ENCODE measurements at places on chromosomes 11 and 22.

DNA sequence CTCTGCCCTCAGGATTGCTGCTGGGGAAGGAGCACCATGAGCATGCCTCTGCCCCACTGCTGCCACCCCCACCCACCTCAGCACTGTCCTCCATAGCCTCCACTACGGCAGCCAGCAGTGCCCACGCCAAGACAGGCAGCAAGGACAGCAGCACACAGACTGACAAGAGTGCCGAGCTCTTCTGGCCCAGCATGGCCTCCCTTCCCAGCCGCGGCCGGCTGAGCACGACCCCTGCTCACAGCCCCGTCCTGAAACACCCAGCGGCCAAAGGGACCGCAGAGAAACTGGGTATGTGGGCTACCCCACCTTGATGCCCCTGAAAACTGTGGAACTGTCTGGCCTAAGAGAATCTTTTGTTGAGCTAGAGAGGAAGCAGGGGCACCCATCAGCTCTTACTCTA is 101.0 kb downstream of the AMOTL1 start:
- no peak for DNase-seq

DNA sequence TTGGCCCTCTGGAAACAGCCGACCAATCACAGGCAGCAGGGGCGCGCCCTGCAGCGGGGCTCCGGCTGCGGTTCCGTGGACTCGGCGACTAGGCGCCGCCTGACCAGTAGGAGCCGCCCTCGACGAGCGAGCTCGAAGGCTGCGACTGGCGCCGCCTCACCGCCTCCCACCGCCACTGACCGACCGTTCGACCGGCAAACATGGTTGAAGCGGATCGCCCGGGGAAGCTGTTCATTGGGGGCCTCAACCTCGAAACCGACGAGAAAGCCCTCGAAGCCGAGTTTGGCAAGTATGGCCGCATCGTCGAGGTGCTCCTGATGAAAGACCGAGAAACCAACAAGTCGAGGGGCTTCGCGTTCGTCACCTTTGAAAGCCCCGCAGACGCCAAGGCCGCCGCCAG is at the start of gene RBMXL2:
TSS of gene RBMXL2 (plus strand) at position 78 of the 400 bp plus-strand sequence. CDS start at position 201, 123 bp downstream.
- DNase-seq = no peak

- peak; percentile 8 for DNase-seq
Measured at GRCh38 chr22:17121233-17122195, at the start of gene TMEM121B. Gene TMEM121B (minus strand): TSS chr22:17121360. CDS start chr22:17121127, 233 bp downstream.

DNA sequence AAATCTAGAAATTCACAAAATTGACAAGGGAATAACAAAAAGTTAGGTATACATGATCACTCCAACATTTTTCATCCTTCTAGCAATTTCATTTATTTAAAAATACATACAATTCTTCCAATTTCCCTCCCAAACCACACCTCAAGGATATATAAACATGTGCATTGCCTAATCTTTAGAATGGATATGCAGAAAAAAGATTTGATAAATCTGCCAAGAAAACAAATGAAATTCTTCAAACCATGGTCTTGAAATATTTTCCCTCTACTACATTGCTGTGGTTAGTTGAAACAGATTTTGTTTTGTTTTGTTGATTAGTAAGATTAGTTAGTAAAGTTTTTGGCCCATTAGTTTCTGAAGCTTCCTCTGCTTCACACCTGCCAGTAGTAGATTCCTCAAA is 703.3 kb upstream of the CCDC179 start:
- DNase-seq = no peak

DNA sequence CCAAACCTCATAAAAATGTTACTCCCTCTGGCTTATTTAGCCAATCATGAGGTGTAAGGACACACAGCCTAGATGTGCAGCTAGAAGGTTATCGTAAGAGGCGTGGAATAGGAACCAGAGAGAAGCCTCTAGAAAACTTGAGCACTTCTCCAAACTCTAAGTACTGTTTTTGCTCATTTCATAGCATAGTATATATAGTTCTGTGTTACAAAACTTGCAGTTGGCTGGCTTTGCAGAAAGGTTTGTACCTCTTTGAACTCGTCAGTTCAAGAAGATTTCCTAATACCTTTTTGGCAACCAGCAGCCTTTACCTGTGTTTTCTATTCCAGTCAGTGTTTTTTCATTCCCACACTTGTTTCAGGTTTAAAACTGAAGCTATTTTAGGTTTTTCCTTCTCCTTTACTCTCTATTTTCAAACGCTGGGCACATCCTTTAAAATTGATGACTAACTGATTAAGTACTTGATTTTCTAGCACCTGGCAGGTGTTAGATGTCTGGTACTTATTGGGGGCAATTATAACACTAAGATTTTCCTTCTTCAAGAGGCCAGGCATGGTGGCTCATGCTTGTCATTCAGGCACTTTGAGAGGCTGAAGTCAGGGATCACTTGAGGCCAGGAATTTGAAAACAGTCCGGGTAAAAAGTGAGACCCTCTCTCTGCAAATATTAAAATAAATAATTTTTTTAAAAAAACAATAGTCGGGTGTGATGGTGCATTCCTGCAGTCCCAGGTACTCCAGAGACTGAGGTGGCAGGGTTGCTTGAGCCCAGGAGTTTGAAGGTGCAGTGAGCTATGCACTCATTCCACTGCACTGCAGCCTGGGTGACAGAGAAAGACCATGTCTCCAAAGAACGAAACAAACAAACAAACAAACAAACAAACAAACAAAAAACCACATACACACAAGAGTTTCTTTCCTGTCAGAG is 125.2 kb downstream of the LRRC4C start:
- DNase-seq = no peak

DNA sequence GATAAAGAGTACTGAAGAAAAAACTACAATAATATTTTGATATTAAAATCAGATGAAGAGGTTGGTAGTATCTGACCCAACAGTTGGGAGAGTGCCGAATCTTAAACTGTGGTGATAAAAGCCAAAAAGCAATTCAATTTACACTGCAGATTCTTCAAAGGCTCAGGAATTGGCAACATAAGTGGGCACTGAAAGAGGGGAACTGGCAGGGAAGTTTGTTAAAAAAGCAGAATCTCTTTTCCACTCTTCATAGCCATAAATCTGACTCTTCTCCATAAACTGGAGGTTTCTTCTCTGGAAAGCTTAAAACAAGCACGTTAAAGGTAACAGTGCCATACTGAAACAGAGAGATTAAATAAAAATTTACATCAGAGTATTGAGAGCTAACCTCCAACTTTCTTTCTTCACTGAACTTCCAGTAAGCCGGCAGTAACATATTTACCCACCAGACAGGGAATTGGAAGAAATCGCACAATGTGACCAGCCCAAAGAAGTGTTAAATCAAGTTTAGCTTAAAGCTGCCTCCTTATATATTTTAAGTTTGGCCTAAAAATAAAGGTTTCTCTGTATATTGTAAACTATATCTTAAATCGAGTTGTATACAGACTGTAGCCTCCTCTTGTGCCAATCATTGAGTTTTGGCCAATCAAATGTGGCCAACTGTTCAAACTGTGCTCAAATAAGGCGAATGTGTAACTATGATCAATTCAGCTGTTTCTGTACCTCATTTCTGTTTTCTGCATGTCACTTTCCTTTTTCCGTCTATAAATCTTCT is 358.3 kb downstream of the NXPE2 start:
- no peak for DNase-seq

DNA sequence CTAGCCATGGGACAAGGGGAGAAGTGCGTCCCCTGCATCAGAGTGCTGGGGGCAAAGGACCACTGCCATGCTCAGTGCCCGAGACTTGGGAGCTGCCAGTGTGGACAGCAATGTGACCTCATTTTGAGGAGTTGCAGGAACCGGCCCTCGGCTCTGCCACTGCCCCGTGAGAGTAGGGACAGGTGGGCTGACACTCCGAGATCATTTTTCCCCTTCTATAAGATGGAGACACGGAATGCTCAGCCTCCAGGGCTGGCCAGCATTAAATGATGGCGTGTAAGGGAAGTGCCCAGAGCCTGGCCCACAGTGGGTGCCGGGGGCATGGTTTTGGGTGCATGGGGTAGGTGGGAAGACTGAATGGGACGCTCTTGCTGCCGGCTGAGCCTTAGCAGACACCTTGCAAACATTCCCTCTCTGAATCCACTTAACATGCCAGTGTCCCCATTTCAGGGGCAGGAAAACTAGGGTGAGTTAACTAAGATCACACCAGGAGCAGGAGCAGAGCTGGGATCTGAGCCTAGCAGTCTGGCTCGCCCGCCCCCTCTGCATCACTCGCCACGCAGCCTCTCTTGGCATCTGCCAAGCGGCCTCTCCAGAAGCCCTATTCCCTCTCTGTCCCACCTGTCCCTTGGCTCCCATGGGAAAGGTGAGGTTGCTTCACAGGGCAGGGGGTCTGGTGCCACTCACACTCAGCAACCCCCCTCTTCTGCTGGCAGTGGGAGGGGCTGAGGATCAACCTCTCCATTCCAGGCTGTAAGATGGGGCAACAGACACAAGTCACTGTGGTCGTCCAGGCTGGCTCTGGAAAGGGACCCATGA is 13.6 kb downstream of the NPTXR start:
- DNase-seq = no peak

- no peak for DNase-seq
Measured at GRCh38 chr11:71266114-71266833, 13.9 kb upstream of the SHANK2 start.

DNA sequence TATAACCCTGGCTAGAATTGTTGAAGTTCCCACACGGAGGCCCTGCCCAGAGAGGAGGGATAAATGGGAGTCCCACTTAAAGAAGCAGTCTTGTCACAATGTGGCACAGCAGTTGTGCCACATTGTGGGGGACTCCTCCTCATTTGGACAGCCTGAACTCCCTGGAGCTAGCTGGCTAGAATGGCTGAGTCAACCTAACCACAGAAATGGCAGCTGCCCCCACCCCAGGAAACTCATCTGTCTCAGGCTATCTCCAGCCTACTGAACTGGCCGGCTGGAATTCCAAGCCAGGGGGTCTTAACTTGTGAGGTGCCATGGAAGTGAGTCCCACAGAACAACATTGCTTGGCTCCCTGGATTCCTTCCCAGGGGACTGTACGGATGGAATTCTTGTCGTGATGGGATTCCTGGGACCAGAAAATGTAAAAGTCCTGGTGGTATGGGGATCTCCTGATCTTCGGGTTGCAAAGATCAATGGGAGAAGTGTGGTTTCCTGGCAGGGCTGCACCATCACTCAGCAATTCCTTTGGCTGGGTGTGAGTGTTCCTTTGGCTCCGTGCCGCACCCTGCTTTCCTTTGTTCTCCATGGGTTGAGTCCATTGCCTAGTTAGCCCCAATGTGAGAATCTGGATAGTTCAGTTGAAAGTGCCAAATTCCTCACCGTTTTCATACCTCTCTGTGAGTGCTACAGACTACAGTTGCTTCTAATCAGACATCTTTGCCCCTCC is 791.2 kb upstream of the FAT3 start:
- DNase-seq = no peak

DNA sequence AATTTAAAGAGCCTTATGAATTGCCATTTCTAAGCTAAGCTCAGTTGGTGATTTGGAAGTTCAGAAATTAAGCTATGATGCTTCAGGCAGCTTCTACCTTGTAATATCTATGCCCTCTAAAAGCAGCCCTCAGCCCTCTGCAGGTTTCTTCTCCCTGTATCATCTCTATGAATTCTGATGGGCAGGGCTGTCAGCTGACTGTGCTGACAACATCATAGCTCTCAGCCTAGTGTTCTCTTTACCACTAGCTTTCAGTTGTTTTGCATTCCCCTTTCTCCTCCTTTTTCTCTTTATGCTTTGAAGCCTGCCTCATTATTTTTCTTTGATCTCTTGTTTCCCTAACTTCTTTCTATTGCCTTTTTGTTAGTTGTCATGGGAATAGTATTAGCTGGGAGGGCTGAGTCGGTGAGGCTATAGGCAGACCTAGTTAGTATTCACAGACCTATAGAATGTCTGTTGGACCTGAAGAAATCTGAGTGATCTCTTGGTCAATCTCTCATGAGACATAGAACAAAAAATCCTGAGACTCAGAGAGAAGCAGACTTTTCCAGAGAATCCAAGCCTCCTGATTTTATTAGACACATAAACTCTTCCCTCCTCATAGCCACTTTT is 535.4 kb downstream of the RAB38 start:
- DNase-seq = no peak

DNA sequence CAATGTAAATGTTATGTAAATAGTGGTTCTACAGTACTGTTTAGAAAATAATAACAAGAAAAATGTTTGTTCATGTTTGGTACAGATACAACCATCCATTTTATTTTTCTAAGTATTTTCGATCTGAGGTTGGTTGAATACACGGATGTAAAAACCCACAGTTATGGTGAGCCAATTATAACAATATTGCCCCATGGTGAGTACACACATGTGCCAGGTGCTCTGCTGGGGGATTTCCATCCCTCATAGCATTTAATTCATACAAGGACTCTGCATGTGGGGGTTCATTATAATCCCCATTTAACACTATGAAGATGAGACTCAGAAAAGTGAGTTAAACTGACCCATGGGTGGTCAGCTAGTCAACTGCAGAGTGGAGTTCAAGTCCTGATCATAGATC is 23.3 kb upstream of the TTC28 start:
- DNase-seq = no peak

DNA sequence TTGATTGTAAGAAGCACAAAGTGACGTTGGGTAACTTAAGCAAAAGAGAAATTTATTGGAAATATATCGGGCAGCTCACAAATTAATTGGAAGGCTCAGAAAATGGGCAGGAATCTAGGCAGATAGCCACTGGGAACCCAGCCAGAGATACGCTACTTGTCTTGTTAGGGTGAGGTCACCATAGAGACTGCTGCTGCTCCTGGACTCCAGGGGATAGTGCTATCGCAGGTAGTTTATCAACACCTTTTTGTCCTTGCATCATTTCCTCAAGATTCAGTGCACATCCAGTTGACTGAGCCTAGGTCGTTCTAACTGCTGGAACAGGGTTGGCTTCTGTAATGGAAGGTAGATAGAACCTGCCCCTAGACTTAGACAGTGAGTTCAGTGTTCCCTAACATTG is 19.6 kb downstream of the AMOTL1 start:
- DNase-seq = no peak
